Frontal cortex (tissue), 4 donors: ENCODE measurements at places on chromosomes 13 and 19. TPM values are rescaled to one million over a fixed set of nuclear protein-coding genes. Genes with fewer than 3 reads are reported as not detected.

AKAP11 gene
- 76.2 TPM for total RNA-seq

LRRC4B gene
- 78.3 TPM for total RNA-seq

TMC4 gene
- not detected for total RNA-seq

ZIC2 gene
- total RNA-seq, result 2.4 TPM

KLK12 gene
- not detected for total RNA-seq

EDNRB gene
- 26.5 TPM for total RNA-seq

FREM2 gene
- total RNA-seq, result 1.6 TPM

KLK2 gene
- not detected for total RNA-seq

PSG11 gene
- not detected for total RNA-seq

PHLDB3 gene
- 1.2 TPM for total RNA-seq

PRODH2 gene
- total RNA-seq, result not detected

FFAR1 gene
- total RNA-seq, result not detected

FSD1 gene
- total RNA-seq, result 38.7 TPM

DNA sequence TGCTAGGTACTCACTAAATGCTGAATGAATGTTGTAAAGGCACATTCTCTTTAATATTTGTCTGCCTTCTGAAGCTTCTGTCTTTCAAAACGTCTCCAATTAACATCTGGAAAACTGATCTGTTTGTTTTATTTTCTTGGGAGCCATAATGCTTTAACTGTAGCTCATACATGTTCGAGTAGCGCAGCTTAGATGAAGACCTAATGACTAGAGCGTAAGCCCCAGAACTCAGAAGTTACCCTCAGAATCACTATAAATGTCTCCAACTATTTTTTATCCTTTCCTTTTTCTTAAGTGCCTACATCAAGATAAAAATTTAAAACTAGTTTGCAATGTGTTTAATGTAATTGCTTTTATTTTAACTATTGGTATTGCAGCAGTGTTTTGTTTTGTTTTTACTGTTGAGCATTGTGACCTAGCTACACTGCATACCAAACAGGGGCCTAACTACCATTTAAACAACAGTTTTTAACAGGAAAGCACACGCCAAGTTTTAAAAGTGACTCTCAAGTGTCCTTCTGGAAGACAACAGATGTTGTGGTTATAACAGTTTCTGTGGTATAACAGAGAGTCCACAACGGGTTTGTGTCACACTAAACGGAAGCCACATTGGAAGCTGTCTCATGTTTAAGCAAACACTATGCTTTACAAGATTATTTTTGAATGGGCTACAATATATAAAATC is 42.0 kb downstream of the MRPL57 start:
- DNase-seq, result no peak

DNA sequence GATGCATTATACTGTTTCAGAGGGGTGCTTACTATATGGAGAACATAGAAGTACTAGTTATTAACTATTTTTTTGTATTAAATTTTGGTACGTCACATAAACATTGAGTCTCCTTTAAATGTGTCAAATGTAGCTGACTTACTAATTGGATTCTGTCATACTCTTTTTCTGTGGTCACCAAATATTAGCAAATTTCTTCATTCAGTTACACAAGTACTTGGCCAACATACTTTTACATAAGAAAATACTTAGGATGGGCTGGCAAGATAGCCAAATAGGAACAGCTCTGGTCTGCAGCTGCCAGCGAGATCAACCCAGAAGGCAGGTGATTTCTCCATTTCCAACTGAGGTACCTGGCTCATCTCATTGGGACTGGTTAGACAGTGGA is 19.2 kb downstream of the LPAR6 start:
- DNase-seq, result no peak

- no peak for DNase-seq
Measured at GRCh38 chr19:34505321-34506025, 23.9 kb downstream of the WTIP start.

GRCh38 chr13:73902296-73902695 is 231.9 kb downstream of the KLF12 start:
- no peak for DNase-seq

DNA sequence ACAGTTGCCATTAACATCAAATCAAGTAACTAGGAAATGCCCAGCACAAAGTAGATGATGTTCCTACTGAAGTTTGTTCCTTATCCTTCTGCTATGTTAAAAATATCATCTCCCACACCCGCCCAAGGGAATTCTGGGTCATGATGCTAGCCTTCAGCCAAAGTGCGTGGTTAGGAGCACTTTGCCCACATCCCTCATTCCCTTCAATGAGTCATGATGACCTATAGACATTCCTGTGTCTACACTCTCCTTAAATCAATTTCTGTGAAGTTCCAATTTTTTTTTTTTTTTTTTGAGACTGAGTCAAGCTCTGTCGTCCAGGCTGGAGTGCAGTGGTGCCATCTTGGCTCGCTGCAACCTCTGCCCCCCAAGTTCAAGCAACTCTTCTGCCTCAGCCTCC is 17.0 kb downstream of the RXFP2 start:
- no peak for DNase-seq

GRCh38 chr13:51222686-51223559 is 725 bp downstream of the FAM124A start:
- peak; percentile 22 for DNase-seq

GRCh38 chr19:4581666-4582553 is 22.4 kb upstream of the SEMA6B start:
- DNase-seq, result peak; percentile 73

- DNase-seq, result no peak
Measured at GRCh38 chr19:47376589-47377144, 27.6 kb downstream of the DHX34 start.

DNA sequence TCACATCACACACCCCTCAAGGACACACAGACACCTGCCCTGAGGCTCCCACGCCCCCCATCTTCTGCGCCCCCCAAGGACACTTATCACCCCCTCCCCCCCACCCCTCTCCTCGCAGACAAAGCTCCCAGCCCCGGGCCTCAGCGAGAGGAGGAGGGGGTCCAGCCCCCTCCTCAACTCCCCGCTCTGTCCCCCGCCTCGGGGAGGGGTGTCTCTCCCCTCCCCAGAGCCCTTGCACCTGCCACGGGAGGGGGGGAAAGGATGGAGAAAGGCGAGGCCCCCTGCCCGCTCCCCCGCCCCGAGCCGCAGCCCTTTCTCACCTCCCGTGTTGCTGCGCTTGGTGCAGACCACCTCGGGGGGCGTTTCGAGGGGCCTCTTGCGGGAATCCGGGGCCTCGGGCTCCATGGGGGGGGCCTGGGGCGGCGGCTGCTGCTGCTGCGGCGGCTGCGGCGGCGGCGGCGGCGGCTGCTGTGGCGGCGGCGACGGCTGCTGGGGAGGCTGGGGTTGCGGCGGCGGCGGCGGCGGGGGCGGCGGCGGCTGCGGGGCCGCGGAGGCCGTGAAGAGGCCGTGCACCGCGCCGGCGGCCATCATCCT is 621 bp downstream of the NOVA2 start:
- no peak for DNase-seq

GRCh38 chr13:76889254-76889653 is 3.0 kb upstream of the KCTD12 start:
- no peak for DNase-seq

DNA sequence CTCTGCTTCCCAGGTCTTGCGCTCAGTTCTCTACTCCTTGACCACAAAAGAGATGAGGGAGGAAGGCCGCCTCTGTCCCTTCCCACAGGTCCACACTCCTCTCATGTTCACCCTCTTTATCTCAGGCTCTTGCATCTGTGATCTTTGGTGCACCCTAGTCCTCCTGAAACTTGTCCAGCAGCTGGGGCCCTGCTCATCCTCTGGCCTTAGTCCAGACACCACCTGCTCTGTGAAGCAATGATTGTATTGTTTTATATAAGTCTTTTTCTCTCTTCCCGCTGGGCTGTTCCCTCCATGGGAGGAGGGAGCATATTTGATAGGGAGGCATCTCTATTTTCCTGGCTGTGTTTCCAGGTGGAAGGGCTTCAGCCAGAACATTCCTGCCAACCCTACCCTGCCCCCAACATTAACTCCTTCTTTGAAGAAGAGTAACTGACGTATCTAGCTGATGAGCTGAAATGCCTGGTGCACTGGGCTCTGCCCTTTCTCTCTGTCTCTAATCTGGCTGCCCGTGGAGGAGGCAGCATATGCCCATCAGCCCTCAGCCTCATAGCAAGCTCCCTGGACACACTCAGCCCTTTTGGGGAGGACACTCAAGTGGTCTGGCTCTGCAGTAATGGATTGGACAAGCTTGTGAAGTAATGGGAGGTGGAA is 38.2 kb upstream of the SIAH3 start:
- DNase-seq, result no peak

DNA sequence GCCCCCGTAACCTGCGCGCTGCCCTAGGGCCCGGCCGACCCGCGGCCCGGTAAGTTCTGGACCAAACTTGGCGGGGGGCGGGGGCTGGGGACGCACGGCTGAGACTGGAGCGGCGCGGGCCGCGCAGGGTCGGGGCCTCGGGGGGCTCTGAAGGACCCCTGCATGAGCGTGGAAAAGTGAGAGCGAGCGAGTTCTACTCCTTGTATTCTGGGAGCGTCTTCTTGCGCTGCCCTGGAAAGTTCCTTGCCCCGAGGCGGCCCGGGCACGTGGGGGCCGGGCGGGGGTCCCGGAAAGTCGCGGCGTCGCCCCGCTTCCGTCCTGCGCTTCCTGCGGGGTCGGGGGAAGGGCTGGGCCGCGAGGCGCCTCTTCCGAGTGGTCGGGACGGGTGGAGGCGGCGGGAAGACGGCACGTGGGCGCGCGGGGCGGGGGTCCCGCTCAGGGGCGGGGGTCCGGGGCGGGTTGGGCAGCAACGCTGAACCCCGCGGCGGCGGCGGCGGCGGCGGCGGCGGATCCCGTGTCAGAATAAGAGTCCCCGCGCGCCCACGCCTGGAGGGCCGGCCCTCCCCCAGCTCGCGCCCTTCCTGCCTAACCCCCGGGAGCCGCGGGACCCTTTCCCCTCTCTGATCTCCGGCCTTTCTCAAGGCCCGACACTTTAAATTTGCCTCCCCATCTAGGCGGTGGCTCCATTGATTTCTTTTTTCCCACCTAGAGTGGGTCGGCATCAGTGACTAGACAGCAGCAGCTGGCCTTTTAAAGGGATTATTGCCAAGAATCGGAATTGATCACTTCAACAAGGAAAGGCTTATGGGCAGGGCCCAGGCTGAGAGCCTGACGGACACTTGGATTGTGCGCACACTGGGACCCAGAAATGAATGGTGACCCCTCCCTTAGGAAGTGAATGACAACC is 749 bp downstream of the GATAD2A start:
- peak; percentile 41 for DNase-seq

DNA sequence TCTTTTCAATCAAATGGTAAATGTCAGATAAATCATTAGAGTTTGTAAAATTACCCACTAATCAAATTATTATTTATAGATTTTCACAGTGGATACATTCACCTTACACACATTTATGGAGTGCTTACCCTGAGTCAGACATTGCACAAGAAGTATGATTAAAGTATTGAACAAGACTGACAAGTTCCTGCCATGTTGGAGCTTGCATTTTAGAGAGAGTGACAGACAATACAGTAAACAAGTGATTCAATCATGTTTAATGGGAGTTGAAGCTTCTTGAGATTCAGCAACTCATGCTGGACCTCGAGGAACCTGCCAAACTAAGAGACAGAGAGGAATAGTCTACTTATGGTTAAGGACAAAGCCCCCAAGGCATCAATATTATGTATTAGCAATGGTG is 487.8 kb downstream of the PCDH17 start:
- DNase-seq, result no peak

GRCh38 chr13:29786698-29787097 is 63.7 kb downstream of the UBL3 start:
- DNase-seq, result no peak

- DNase-seq, result no peak
Measured at GRCh38 chr13:113930671-113931637, 42.9 kb downstream of the C13orf46 start.

DNA sequence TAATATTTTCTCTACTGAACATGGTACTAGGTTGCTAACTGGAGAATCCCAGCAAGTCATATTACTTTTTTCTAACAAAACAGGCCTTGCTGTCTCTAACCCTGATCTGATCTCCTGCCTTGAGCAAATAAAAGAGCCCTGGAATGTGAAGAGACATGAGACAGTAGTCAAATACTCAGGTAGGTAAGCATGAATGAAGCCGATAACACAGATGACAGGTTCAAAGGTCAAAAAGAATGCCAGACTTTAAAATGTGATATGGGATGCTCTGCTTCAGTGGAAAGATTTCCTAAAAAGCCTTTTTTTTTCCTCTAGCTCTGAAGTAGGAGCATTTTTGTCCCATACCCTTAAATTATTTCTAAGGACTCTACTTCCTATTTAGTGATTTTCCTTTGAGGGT is 28.7 kb downstream of the ZNF726 start:
- DNase-seq, result no peak

- no peak for DNase-seq
Measured at GRCh38 chr13:30376426-30377311, 45.6 kb upstream of the UBE2L5 start.

DNA sequence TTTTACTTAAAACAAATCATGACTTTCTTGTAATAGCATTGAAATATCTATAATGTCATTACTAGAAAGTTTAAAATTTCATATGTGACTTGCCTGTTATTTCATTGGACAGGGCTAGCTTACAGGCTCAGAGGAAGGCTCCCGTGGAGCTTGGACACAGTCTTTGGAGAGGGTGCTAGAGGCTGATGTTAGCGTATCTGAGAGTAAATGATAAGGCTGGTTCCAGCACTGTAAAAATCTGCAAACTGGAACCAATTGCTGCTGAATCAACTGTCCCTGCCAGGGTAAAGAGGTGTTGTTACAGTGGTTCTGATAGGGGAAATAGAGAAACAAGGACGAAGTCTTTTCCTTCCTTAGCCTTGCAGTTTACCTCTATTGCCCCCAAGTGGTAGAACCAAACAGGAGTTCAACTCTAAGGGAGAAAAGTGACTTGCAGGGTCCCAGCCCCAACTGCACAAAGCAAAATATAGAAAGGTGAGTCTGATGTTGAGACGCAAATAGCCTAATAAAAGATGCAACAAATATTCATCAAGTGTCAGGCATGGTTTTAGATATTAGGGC is 901.7 kb downstream of the DIAPH3 start:
- DNase-seq, result no peak

DNA sequence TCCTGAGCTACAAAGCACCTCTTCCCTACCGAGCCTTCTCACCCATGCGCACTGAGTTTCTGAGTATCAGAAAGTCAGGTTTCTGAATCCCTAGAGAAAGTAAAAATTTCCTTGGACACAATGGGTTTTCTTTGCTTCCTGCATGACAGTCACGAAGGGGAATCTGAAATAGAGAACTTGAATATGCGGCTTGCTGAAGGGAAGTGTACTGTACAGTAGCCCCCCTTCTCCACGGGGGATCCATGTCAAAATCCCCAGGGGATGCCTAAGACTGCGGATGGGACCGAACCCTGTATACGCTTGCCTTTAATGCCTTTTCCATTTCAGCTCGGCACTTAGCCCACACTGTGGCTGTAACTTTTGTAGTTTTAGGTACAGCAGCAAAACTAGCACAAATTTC is 107.9 kb downstream of the GGACT start:
- DNase-seq, result no peak
